ENCODE measurements at places on chromosomes 12 and 14. TPM values are rescaled to one million over a fixed set of nuclear protein-coding genes. Genes with fewer than 3 reads are reported as not detected.

DNA sequence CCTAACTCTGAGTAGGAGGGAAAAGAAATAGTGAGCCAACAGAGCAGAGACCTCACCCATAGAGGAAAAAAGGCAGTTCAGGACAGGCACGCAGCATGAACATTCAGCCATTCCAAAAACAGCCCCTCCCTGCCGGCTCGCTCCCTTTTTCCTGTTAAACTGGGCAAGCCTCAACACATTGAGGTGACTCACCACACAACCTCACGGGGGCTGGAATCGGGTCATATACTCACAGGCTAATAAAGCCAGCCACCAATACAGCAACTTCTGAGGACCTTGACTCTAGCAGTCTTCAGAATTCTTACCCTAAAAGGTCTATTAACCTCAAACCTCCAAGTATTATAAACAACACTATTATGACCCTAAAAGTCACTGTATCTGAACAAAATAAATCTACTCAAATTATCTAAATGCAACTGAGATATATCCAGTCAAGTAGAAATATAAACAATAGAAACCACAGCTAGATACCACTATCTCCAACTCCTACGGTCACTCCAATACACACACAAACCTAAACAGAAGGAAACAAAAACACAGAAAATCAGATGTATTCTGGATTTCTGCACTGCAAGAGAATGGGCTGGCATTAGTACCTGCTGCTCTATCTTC, 6.3 kb downstream of the YBX3 start:
- DNase-seq: peak; percentile 93

DDN gene
- 0.55 TPM for total RNA-seq

DENR gene
- 62.9 TPM for total RNA-seq

AKAP3 gene
- 1.4 TPM for total RNA-seq

DNA sequence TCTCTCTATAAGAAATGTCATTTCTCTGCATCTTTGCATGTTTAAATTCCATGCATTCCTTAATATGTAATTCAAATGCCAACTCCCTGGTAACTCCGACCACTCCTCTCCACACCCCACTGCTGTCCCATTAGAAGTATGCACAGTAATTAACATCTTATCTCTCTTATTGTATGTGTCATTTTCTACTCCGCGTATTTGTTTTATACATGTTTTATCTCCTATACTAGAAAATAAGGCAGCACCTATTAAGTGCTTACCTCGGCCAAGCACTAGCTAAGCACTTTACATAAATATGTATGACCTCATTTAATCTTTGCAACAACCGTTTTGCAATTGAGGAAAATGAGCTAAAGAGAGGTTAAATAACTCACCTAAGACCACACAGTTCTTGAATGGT, 469.8 kb downstream of the BCAT1 start:
- peak; percentile 35 for DNase-seq

DNA sequence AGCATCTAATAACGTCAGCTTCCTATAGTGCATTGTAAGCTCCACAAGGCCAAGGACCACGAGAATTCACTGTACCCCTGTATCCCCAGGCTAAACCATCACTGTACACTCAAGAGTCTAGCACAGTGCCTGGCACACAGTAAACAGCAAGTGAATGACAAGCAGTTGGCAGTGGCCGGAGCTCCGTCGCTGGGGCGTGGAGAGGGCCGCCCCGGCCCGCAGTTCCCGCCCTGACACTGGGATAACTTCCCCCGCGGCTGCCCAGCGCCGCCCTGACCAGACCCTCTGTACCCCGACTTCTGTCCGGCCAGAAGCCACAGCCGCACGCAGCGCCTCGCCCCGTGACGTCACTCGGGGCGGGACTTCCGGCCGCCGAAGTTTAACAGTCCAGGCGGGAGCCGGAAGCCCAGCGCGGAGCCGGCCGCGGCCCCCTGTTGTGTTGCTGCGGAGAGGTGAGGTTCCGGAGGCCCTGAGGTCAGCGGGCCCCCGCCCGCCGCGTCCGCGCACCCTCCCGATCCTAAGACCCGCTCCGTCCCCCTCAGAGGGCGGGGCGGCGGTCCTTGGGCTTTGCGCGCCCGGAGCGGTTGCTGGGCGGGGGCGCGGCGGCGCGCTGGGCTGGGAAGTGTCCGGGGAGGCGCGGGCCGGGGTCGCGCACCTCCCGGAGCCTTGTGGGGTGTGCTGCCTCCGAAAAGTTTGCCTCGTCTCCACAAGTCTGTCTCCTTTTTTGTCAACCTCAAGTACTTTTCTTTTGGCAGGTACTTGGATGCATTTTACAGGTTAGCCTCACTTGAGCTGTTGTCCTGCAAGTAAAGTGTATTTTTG, at the start of gene NEDD1:
TSS of gene NEDD1 (plus strand) at position 409 of the 822 bp plus-strand sequence. CDS start 2,503 bp downstream, outside the sequence.
- DNase-seq: peak; percentile 55

- no peak for DNase-seq
Measured at GRCh38 chr12:64027311-64027710, 182.8 kb downstream of the SRGAP1 start.

JAG2 gene
- total RNA-seq: 6.6 TPM

- no peak for DNase-seq
Measured at GRCh38 chr12:5941907-5942306, 3.2 kb downstream of the ANO2 start.

OR4E2 gene
- total RNA-seq: not detected

- no peak for DNase-seq
Measured at GRCh38 chr12:8709124-8709830, 11.5 kb downstream of the RIMKLB start.

DNA sequence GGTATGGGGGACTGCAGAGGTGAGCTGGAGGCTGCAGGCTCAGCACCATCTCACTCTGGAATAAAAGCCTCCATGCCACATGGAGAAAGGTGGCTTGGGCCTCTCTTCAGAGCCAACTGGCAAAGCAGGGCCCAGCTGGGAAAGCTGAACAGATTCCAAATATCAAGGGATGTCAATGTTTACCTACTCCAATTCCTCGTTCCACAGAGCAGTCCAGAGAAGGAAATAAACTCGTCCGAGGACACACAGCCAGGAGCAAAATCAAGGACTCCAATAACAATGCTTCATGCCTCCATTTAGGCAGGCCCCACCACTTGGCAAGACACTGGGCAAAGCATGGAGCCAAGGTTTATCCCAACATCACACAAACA, 36.3 kb upstream of the PNMA1 start:
- no peak for DNase-seq

DNA sequence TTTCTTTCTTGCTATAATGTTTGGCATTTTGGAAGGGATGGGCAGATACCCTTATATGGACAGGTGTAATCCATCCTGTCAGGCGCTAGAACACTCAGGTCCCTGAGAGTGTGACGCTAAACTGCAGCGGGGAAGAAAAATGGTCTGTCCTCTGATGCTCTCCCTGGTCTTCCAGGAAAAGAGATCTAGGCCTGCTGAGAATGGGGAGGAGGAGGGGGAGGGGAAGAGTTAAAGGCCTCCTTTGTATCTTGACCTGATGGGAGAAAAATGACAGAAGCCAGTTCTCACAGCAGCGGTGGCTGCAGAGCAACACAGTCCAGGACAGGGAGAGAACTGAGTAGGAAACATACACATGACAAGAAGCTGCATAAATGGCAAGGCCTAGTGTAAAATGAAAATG, 61.1 kb downstream of the RPS6KA5 start:
- DNase-seq: no peak

GRCh38 chr12:6273541-6274230, 36.8 kb upstream of the PLEKHG6 start:
- no peak for DNase-seq

- no peak for DNase-seq
Measured at GRCh38 chr12:108478611-108479206, 36.4 kb upstream of the FICD start.

SINHCAF gene
- total RNA-seq: 115 TPM

MSRB3 gene
- 73.0 TPM for total RNA-seq
